GM12878 (cell line): ENCODE measurements at places on chromosomes 6 and 20.

GRCh38 chr20:20536240-20536933, 168.5 kb downstream of the INSM1 start:
- DNase-seq: no peak

DNA sequence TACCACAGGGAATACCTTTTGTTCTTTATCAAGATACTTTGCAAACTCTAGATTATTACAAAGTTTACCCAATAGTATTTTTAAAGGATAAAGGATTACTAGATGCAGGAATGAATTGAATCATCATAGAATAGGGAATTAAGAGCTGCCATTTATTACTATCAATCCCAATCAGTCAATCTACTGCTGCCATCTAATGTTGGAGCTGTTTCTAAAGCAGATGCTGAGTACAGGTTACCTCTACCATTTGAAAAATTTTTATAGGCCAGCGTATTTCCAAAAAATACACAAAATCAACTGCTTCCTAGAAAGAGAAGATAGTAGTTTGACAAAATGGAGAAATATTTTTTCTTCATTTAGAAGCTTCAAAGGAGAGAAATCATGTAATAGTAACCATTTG, 520.4 kb downstream of the ADGRB3 start:
- no peak for DNase-seq

- DNase-seq: no peak
Measured at GRCh38 chr6:166365806-166366205, 16.9 kb downstream of the MPC1 start.

DNA sequence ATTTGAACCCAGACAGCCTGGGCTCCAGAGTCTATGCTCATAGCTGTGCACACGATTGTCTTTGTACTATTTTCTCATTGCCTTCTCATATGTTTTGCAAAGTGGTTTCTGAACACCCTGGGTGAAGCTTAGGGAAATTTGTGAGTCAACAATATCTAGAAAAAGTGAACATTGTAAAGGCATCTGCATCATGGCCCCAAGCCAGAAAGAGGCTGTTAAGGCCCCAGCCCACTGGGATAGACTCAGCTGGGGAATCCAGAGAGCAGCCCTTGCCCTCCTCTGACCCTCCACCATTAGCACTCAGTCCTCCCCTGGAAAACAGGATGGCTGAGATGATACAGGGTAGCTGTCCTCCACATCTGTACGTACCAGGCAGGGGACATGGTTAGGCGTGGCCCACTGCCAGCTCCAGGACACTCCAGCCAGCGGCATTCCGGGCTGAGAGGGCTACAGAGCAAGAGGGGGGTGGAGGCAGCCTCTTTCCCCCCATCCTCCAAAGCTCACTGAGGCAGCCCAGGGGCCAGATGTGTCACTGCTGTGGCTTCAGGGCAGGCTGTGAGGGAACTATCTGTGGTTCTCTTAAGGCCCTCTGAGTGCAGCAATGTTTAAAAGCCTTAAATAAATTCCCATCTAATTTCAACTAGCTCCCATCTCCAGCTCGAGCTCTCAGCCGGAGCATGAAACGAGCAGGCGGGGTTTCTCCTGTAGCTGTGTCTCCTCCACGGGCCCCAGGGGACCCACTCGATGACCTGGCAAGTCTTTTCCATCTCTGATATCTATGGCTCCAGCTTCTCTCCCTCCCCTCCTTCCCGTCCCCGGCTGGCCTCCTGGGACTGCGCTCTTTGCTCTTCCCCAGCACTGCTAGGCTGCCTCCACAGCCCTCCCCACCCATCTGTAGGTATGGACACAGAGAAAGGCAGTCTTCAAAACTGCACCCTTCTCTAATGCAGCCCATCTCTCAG, 209.4 kb upstream of the LRFN2 start:
- DNase-seq: no peak

DNA sequence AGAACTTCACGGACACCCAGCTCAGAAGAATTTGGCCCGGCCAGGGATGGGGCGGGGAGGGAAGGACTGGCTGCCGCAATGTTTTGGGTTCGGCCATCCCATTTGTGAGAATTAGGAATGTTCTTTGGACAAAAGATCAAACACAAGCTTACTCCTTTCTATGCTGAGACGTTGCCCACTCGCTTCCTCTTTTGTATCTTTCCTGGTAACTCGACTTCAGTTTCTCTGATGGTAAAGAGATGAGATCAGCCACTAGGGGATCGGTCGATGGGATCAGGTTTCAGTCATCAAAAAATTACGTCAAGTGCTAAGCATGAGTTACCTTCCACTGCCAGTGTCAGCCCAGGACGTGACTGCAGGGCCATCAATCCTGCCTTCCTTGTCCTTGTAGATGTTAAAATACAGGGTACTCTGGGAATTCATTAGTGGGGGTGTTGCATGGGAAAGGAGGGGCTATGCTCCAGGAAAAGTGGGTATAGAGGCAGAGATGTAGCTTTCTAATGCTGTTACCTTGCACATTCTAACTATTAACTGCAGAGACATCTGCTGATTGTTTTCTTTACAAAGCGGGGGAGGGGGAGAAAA, 190.2 kb downstream of the TSHZ2 start:
- no peak for DNase-seq

DNA sequence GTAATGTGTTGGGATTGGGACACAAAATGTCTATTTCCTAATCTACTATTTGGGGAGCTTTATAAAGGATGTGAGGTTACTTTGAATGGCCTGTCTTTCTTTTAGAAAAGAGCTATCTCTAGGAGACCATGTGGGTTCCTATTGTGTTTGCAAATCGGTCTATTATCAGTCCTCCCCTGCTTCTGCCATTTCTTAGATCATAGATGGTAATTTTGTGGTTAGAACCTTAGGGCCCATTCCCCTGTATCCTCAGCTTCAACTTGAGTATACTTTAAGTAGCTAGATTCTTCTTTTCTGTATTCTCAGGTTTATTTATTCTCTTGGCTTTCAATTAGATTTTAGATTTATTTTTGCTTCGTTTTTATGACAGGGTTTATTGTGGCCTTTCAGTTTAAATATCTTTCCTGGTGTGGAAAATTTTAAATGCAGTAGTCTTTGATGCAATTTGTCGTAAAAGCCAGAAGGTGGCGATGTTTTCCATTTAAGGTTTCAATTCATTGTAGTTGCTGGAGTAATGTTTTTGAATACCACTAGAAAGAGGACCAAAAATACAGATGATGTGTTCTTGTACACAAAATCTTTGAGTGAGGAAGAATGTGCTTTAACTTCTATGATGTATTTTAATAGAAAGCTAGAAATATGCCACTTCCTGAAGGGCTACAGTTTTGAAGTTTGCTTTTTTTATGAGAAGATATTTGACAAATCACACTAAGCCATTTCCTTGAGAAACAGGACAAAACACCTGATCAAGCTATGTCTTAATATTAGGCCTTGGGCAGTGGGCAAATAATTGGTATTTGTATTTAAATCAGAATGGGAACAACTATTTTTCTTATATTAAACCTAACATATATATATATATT, 20.3 kb downstream of the TBPL1 start:
- DNase-seq: peak; percentile 28

- no peak for DNase-seq
Measured at GRCh38 chr6:150749091-150749670, 116.3 kb upstream of the MTHFD1L start.

DNA sequence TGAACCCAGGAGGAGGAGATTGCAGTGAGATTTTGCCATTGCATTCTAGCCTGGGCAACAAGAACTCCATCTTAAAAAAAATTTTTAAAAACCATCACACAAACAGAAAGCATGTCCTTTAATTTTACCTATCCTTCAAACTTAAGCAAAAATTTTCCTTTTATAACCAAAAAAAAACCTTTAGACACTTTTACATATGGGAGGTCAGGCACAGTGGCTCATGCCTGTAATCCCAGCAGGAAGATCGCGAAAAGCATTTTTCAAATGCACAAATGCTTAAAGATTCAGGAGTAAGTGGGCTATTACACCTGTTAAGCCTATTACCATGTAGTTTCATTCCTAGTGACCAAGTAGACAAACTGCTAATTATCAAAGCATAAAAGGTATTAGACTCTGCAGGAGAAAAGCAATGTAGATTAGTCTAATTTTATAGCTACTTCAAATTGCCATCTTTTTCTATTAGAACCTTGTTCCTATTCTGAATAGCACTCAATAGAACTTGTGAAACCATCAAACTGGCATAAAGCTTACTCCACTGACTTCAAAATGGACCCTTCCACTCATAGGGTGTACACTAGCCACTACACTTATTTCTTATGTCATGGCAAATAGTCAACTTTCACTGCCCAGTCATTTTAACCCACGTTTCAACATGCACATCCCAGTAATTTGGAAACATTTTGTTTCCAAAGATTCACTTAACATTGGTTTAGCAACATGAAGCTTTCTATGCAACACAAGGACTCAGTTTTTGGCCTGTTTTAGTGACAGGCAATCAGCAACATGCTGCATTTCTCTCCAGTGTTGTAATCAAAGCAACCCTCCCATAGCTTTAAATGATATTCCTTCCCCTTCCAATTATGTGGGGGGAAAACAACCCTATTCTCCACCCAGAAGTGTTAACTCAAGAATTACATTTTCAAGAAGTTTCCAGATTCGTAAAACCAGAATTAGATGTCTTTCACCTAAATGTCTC, 4.0 kb downstream of the EEF1A1 start:
- DNase-seq: no peak

GRCh38 chr20:3890398-3890751, 1.2 kb downstream of the PANK2 start:
- no peak for DNase-seq

GRCh38 chr6:39998126-39998525, 63.9 kb upstream of the MOCS1 start:
- DNase-seq: no peak
